ENCODE measurements at places on chromosomes 12 and 14. TPM values are rescaled to one million over a fixed set of nuclear protein-coding genes. Genes with fewer than 3 reads are reported as not detected.

GPR84 gene
- not detected for total RNA-seq

DNA sequence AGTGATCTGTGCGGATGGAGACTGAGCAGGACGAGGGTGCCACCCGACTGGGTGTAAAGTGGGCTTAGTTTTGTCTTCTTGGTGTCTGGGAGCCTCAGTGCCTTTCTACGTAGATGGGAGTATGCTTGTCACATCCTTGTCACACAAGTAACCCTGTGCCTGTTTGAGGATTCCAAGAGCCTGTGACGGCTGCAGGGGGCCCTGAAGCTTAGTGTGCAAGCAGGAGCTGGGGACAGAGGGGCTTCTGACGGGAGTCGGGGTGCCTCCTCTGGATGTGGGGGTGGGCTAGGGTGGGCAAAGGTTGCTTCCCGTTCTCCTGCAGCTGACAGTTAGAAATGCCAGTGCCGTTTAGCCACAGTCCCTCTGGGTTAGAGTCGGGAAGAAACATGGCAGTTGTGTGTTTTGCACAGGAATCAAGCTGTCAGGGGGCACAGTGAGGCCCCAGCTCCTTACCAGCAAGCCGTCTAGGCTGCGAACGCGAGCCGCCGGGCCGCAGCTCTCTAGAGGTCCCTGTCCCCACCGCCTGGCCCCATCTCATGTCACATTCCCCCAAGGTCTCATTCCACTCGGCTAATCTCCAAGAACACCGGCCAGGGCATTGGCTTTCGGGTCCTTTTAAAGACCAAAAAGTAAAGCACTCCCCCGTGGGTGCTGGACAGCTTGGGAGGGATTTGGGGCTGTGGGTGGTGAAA lies 7.0 kb downstream of the RTL1 start:
- no peak overlapping the region for H3K27ac ChIP-seq
- H3K4me1 ChIP-seq = peaks cover 15% of the 10 kb centered on the region
- H3K27me3 ChIP-seq = no peaks in the 10 kb centered on the region
- H3K36me3 ChIP-seq = no peaks in the 10 kb centered on the region
- H3K4me3 ChIP-seq = no peak overlapping the region

TDP1 gene
- 18.2 TPM for total RNA-seq

TMEM132C gene
- 0.46 TPM for total RNA-seq

DNA sequence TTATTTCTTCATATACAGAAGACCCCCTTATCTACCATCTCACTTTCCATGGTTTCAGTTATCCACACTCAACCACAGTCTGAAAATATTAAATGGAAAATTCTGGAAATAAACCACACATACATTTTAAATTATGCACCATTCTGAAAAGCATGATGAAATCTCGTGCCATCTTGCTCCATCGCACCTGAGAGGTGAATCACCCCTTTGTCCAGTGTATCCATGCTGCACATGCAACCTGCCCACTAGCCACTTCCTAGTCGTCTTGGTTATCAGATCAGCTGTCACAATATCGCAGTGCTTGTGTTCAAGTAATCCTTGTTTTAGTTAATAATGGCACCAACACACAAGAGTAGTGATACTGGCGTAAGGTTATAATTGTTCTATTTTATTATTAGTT lies 145.7 kb downstream of the C12orf42 start:
- H3K27ac ChIP-seq = no peak overlapping the region
- no peaks in the 10 kb centered on the region for H3K36me3 ChIP-seq
- H3K4me1 ChIP-seq = no peaks in the 10 kb centered on the region
- DNase-seq = no peak
- H3K27me3 ChIP-seq = no peaks in the 10 kb centered on the region
- H3K4me3 ChIP-seq = no peak overlapping the region

KIF5A gene
- 3.7 TPM for total RNA-seq

POTEG gene
- 234 TPM for total RNA-seq

DNA sequence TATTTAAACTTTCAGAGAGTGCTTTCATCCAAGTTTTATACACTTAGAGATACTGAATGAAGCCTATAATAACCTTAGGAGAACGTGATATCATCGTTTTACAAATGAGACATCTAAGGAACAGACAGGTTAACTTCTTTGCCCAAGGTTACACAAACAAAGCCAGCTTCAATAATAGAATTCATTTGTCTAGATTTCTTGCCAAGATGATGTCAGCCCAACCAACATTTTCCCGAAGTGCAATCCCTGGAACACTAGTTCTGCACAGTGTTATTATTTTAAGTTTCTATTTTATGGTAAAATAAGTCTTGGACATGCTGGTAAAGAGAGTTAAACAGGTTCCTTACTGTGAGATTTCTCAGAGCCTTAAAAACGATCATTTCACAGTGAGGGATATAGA lies 174.6 kb downstream of the SLC25A21 start:
- no peaks in the 10 kb centered on the region for H3K4me1 ChIP-seq
- H3K27ac ChIP-seq = no peak overlapping the region
- H3K36me3 ChIP-seq = no peaks in the 10 kb centered on the region
- H3K27me3 ChIP-seq = no peaks in the 10 kb centered on the region

GRCh38 chr14:76705214-76705613 lies 56.1 kb upstream of the VASH1 start:
- DNase-seq = no peak
- H3K4me1 ChIP-seq = no peaks in the 10 kb centered on the region
- no peaks in the 10 kb centered on the region for H3K36me3 ChIP-seq
- H3K4me3 ChIP-seq = no peak overlapping the region

RD3L gene
- total RNA-seq = not detected

GRCh38 chr14:100077441-100077840 lies 12.2 kb downstream of the EVL start:
- H3K36me3 ChIP-seq = no peaks in the 10 kb centered on the region
- H3K4me1 ChIP-seq = peaks cover 10% of the 10 kb centered on the region
- no peak overlapping the region for H3K4me3 ChIP-seq
- DNase-seq = no peak

DNA sequence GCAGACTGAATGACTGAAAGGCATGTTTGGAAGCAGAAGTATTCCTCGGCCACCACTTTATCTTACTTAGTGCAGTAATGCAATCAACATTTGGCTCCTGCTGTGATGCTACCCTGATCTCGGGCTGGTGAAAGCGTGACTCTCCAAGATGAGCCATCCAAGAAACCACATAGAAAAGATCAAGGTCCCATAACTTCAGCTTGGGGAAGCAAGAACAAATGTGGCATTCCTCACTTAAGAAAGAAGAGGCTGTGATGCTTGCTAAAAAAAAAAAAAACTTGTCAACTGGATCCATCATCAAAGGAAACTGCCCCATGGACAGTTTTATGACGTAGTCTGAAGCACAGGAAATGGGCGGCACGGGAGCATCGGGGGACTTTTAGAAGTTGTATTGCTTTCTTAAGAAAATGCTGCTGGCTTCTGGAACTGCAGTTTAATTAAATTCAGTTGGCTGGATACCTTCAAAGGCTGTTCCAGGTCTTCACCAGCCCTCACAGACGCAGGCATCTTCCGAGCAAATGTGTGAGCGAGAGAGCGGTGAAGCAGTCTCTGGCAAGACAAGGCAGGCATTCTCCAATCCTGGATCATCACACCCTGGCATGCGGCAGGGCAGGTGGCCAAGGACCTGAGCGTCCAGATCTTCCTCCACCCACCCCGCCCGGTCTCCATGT lies 38.2 kb upstream of the MAP1LC3B2 start:
- H3K27me3 ChIP-seq = no peaks in the 10 kb centered on the region
- H3K27ac ChIP-seq = peak overlapping the region; percentile 21
- peak; percentile 84 for DNase-seq
- no peaks in the 10 kb centered on the region for H3K4me1 ChIP-seq

- no peak overlapping the region for H3K4me3 ChIP-seq
- peaks cover 2% of the 10 kb centered on the region for H3K27me3 ChIP-seq
- no peaks in the 10 kb centered on the region for H3K36me3 ChIP-seq
- no peak overlapping the region for H3K27ac ChIP-seq
- no peak for DNase-seq
Observed at GRCh38 chr14:72439707-72440106, 454.2 kb downstream of the DPF3 start.

SLC17A8 gene
- total RNA-seq = not detected

TRAF3 gene
- 22.0 TPM for total RNA-seq

COCH gene
- 23.3 TPM for total RNA-seq

DNA sequence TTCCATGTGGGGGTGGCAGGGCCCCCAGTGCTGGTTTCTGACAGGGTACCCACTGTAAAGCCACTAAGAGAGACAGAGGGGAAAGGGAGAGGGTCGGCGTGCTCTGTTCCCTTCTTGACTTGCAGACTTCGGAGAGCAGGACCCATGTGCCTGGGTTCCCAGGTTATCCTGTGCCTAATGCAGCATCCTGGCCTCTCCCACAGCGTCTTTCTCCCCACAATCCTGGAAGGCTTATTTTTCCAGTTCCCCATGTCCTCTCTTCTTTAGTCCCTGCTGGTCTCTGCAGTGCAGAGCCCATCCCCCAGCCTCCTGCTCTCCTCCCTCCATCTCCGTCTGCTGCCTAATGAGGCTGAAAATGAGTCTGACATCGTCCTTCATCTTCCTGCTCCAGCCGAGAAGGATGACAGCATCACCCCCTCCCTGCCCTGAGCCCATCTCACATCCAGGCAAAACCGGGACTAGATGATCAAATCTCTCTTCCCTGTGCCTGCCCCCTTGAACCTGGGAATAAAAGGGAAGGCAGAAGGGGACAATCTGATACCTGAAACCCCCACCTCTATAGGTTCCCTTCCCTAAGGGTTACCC lies 15.1 kb downstream of the CALCOCO1 start:
- H3K27ac ChIP-seq = no peak overlapping the region
- H3K36me3 ChIP-seq = peaks cover 20% of the 10 kb centered on the region
- H3K4me1 ChIP-seq = no peaks in the 10 kb centered on the region
- no peak for DNase-seq
- no peak overlapping the region for H3K4me3 ChIP-seq

DNA sequence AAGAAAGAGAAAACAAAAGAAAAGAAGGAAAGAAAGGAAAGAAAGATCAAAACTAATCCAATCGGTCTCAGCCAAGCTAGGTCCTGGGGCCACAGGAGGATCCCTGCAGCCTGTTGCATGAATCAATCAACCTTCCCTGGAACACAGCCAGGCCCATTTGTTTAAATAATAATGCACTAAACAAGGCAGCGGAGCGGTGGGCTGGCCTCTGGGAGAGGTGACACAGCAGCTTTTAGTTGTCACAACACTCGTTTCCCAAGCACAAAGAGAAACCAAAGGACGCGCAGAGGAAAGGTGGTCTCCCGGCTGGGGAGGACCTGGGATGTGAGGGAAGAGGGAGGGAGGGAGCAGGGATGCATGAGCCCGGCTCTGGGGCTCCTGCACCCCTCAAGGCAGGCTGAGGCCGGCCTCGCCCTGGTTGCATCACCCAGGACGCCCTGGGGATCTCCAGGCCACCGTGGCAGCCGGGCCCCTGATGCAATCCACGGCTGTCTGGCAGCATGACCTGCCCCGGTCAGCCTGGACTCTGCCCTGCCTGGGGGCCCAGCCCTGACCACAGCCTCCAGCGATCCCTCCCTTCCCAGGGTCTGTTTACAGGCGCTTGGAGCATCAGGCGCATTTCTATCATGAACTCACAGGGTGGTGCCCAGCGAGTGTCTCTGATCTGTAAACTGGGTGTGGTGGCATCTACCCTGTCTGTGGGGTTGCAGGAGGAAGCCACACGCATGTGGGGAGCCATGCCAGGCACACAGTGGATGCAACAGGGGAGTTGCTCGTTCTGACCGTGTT lies 32.5 kb downstream of the MMP17 start:
- DNase-seq = no peak
- H3K27ac ChIP-seq = no peak overlapping the region
- no peaks in the 10 kb centered on the region for H3K36me3 ChIP-seq
- no peaks in the 10 kb centered on the region for H3K4me1 ChIP-seq

RGS6 gene
- total RNA-seq = not detected

EML5 gene
- total RNA-seq = 8.3 TPM

KRT6A gene
- total RNA-seq = 5.9 TPM

DNA sequence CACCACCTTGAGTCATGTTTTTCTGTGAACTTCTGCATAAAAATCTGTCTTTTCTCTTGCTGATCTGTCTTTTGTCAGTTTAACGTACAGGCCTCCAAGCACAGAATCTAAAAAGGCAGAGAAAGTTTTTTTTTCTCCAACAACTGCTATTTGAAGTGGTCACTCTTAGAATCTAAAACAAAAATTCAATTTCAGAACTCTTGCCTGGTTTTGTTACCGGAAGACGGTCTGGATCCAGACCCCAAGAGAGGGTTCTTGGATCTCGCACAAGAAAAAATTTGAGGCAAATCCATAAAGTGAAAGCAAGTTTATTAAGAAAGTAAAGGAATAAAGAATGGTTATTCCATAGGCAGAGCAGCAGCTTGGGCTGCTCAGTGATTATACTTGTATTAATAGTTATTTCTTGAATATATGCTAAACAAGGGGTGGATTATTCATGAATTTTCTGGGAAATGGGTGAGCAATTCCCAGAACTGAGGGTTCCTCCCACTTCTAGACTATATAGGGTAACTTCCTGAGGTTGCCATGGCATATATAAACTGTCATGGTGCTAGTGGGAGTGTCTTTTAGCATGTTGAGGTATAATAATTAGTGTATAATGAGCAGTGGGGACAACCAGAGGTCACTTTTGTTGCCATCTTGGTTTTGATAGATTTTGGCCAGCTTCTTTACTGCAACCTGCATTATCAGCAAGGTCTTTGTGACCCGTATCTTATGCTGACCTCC lies 150.0 kb upstream of the PLEKHA5 start:
- H3K27me3 ChIP-seq = no peaks in the 10 kb centered on the region
- H3K36me3 ChIP-seq = no peaks in the 10 kb centered on the region
- H3K27ac ChIP-seq = no peak overlapping the region
- no peaks in the 10 kb centered on the region for H3K4me1 ChIP-seq
- no peak for DNase-seq
- H3K4me3 ChIP-seq = no peak overlapping the region

DNA sequence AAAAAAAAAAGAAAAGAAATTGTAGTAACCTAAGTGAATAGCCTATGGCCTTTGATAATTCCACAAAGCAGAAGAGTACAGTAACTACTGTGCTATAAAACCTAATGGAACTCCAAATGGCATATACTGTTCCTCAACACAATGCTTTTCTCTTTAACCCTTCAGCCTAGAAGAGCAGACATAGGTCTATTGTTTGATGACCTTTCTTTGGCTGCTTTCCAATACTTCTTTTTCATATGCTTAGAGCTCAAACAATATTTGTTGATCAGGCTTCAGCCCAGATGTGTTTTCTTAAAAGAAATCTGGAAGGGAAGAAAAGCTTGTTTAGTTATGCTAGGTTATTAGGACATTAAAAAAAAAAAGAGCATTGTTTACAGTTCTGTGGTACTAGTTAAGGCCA lies 116.4 kb downstream of the NTN4 start:
- H3K4me1 ChIP-seq = no peaks in the 10 kb centered on the region
- H3K27ac ChIP-seq = no peak overlapping the region
- no peak overlapping the region for H3K4me3 ChIP-seq
- DNase-seq = no peak

CCDC38 gene
- total RNA-seq = 0.14 TPM

- no peaks in the 10 kb centered on the region for H3K27me3 ChIP-seq
- H3K4me1 ChIP-seq = no peaks in the 10 kb centered on the region
- DNase-seq = no peak
- H3K4me3 ChIP-seq = no peak overlapping the region
Observed at GRCh38 chr12:132806857-132807256, 21.8 kb downstream of the GOLGA3 start.
